ENCODE measurements at places on chromosomes 4 and X.

DNA sequence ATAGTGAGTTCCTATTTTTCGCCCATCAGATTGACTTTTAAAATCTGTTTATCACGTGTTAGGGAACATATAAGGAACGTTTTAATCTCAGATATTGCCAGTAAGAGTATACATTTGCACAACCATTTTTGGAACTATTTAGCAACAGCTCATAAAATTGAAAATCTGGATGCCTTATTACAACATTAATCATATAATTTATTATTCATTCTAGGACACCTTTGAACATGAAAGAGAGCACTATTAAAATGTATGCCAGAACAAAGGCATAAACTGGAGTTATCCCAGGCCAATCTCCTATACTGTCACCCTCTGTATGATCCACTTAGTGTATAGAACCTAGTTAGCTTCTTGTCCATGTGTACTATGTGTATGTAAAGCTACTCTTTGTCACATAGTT is 579.0 kb upstream of the MAGEB2 start:
- DNase-seq, result no peak

GRCh38 chrX:17033225-17033624 is 86.8 kb downstream of the REPS2 start:
- DNase-seq, result no peak

DNA sequence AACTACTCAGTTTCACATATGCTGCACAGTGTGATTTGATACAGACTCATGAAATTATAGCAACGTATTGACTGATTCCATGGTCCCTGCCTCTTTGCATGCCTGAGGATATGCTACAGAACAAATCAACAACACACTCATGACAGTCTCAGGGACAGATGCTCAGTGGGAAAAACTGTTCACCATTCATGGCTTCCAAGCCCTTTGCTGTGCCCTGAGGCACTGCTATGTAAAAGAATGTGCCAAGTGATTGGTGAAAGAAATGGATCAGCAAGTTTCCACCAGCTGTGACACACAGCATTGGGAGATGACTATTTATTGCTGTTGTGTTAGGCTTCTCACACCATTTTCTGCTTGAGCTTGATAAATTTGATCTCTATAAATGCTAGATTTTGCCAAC is 825.6 kb upstream of the INTU start:
- peak; percentile 28 for DNase-seq

DNA sequence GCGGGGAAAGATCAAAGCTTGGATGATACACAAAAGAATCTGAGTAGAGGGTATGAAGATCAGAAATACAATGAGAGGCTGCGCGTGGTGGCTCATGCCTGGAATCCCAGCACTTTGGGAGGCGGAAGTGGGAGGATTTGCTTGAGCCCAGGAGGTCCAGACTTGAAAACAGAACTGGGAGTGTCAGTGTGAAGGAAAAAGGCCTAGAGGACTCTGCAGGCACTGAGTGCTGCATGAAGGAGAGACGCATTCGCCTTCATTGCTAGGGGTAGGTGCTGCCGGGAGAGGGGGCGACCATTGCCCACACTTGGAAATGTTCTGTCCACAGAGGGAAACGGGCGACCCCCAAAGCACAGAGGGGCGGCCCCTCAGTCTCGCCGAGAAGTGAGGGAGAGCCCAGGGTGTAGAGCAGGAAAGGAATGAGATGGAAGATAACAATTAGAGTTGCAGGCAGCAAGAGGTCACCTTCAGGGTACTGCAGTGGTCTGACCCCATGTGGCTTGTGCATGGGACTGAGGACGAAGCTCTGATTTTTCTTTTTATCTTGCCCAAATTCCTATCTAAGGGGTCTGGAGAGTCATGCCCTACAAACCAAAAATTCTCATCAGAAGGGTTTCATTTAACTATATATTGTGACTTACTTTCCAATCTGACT is 31.8 kb upstream of the ARSD start:
- no peak for DNase-seq

DNA sequence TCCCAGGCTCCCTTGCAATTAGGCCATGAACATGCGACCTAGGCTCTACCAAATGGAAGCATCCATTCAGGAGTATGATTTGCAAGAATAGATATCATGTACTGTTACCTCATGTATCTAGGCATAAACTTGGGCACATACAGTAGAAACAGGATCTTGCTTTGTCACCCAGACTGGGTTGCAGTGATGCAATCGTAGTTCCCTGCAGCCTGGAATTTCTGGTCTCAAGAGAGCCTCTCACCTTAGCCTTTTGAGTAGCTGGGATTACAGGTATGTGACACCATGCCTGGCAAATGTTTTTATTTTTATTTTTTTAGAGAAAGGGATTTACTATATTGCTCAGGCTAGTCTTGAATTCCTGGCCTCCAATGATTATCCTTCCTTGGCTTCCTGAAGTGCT is 994.2 kb downstream of the ADGRL3 start:
- no peak for DNase-seq

DNA sequence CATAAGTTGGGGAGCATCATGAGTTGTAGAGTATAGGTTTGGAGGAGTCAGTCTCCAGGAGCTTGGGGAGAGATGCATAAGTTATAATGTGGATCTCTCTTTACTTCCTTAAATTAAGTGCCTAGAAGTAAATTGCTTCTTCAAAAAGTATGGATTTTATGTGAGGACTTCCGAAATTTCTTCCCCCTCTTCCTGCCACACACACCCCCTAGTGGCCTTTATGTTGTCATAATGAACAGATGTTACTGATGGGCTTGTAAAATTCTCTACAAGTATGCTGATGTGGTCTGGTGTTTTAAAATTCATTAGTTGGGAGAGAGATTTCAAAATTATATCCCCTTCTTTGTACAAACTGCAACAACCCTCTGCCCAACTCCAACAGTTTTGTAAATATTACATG is 2.3 kb upstream of the METTL14 start:
- DNase-seq, result no peak

- no peak for DNase-seq
Measured at GRCh38 chr4:53582194-53582593, 9.1 kb downstream of the LNX1 start.

- no peak for DNase-seq
Measured at GRCh38 chrX:41857670-41858069, 65.7 kb downstream of the CASK start.

GRCh38 chrX:115373308-115373707 is 83.8 kb downstream of the LUZP4 start:
- DNase-seq, result no peak

GRCh38 chr4:80153874-80154544 is 43.3 kb upstream of the PRDM8 start:
- no peak for DNase-seq

DNA sequence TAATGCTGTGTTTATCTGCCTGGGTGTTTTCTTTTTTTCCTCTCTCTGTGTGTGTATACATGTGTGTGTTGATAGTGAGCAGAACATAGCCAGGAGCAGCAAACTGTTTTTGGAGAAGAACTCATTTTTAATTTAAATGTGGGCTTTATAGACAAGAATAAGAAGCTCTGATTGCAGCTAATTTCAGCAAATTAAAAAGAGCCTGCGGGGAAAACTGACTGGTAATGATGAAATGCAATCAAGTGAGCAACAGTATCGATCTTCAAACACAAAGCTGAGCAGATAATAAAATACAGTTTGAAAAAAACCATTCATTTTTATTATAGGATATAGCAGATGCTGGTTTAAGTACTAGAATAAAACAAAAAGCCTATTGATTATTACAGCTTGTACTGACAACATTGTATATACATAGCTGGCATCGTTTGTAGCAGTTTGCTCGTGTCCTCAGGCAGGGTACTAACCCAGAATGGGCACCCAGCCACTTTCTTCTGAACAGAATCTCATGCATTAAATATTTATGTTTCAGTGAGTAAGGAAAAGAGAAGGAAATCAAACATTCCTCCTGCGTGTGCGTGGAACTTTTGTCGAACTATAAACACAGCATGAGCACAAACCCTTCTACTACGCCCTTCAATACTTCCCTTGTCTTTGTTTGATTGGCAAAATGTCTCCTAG is 73.5 kb upstream of the ZFP42 start:
- no peak for DNase-seq

DNA sequence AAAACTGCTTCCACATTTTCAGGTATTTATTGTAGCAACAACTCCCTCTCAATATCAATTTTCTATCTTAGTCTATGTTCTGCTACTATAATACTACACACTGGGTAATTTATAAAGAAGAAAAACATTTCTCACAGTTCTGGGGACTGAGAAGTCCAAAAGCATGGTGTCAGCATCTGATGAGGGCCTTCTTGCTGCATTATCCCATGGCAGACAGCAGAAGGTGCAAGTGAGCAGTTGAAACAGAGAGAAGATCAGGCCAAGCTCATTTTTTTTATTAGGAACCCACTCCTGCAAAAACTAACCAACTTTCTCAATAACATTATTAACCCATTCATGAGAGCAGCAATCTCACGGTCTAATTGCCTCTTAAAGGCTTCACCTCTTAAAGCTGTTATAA is 376.0 kb downstream of the RAB28 start:
- no peak for DNase-seq

DNA sequence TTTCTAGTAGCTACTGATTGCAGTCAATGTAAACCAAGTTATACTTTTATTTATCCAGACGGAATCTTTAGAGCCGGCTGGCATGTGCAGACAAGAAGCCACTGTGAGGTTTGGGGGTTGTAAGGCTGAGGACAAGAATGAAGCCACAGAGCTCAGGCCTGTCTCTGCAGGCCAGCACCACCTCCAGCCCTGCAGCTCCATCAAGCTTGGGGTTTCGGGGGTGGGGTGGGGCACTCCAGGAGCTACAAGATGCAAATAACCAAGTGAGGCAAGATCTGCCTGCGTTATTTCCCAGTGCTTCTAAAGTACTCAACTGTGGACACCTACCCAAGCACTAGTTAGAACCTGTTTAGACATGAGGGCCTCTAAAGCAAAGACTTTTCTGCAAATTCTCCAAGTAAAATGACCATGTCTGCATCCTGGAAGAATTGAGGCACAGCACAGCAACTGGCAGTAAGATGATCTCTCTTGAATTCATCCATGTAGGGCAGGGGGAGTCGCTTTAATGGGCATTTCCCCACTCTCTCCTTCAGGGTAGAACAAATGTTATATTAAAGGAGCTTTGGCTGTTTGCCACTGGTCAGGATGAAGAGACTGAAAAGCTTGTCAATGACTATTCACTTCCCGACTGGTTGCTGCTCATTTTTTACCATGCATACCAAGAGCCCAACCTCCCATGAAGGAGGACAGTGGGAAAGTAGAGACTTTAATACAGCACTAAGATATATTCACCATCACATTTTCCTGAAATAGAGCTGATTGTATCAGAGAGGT is 222.5 kb downstream of the MGST2 start:
- no peak for DNase-seq

DNA sequence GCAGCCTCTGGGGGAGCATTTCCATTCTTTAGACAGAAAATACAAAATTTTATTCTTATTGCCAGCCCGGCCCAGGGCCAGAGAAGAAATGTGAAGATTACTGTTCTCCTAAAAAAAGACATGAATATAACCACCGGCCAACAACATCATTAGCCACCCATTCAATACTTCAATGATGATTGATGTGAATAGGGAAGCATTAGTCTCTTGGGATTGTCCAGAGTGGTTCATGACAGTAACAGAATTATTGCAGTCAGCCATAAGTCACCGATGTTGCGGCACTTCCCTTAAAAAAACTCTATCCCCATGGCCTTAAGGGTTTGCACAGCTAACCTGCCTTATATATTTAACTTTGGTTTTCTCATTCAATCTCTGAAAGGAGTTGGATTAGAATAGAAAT is 418.7 kb downstream of the CENPC start:
- DNase-seq, result no peak

GRCh38 chr4:105067946-105068345 is 78.7 kb upstream of the TET2 start:
- no peak for DNase-seq

DNA sequence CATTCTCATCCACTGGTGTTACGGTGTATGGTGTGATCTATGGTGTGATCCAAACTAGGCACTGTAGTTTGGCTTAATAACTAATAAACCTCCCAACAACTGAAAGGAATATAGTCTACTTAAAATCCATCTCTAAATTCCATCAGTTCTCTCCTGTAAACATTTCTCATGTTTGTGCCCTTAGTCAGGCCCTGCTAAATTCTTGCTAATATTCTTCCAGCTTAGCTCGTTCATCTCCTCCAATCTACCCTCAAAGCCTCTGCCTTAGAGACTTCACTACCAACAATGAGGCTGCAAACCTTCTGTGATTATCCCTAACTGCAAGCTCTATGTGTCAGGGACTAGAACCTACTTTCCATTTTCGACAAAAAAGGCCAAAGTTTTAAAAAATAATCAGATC is 28.1 kb downstream of the ZAR1 start:
- no peak for DNase-seq

DNA sequence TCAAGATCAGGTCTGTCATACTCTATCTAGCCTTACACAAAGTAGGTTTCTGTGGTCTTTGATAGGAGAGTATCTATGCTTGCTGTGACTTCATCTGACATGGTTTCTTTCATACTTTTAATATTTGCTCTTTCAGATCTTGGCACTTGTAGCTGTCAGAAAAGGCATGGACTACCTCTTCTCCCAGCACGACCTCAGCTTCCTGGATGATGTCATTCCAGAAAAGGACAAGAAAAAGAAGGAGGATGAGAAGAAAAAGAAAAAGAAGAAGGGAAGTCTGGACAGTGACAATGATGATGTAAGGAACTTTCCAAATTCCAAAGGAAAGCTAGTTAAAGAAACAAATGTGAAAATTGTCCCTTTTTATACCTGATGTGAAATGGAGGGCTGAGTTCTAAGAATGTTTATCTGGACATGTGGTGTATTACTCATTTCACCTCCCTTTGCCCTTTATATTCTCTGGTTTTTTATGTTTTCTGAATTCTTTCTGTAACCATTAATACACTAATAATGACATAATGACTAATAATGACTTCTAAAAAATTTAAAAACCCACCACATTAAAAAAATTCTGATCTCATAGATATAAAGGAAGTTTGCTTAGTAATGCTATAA is 221.2 kb downstream of the SLC4A4 start:
- no peak for DNase-seq

DNA sequence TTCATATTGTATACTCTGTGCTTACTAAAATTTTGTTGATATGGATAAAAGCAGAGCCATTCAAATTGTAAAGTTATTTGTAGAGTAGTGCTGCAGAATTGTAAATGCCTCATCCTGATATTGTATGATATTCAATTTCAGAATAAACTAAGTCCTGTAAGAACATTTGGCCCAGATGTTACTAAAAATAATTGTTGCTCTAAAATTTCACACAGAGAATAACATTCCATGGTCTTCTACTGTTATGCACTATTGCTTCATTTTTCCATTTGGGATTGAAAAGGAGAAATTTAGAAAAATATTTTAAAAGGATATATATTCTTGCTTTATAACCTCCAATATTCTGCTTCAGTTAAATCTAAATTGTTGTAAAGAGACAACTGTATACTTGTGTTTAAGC is 195.6 kb downstream of the LARP7 start:
- DNase-seq, result no peak

DNA sequence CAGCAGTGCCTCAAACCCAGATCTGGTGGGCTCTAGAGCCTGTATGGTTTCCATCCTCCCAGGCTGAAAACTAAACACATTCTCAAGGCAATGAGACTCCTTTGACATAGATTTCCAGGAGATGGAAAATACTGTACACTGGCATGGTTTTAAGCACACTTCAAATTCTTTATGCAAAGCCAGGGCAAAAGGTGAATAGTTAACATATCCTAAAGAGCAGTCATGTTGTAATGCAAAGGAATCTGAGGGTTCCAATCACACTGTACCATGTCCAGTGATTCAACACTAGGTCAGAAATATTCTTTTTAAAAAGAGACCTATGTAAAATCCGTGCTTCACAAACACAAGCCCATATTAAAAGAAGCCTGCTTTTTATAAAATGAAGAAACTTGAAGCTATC is 195.3 kb downstream of the QDPR start:
- DNase-seq, result no peak
